ENCODE measurements at places on chromosomes 6 and 20.

GRCh38 chr20:43507150-43508080, at the start of gene L3MBTL1:
Gene L3MBTL1, plus strand, starts transcription at chr20:43507697. Its CDS starts 5,807 bp downstream, at chr20:43513504.
- DNase-seq, result no peak

DNA sequence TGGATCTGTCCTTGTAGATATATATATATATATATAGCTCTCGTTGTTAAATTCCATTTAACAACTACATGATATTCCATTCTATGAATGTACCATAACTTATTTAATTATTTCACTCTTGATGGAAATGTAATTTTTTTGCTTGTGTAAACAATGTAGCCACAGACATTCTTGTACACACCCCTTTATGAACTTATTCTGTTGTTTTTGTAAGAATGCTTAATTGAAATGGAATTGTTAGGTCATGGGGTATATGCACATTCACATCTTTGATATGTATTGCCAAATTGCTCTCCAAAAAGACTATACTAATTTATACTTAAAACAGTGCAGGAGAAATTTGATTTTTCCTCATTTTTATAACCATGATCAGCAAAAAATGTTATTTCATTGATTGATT, 67.2 kb downstream of the MAP3K4 start:
- DNase-seq, result no peak

DNA sequence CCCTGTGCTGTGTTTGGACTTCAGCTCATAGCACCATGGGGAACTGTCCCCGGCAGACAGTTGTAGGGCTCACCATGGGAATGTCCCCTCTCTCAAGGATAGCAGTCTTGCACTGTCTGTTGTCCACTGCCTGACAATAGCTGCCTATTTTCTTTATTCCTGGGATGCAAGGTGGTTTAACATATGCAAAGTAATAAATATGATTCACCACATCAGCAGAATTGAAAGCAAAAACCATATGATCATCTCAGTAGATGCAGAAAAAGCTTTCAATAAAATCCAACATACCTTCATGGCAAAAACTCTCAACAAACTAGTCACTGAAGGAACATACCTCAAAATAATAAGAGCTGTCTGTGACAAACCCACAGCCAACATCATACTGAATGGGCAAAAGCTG, 13.5 kb upstream of the LRP11 start:
- DNase-seq, result no peak

- no peak for DNase-seq
Observed at GRCh38 chr6:20929283-20929682, 395.0 kb downstream of the CDKAL1 start.

- no peak for DNase-seq
Observed at GRCh38 chr20:35912881-35913280, 41.4 kb downstream of the SCAND1 start.

DNA sequence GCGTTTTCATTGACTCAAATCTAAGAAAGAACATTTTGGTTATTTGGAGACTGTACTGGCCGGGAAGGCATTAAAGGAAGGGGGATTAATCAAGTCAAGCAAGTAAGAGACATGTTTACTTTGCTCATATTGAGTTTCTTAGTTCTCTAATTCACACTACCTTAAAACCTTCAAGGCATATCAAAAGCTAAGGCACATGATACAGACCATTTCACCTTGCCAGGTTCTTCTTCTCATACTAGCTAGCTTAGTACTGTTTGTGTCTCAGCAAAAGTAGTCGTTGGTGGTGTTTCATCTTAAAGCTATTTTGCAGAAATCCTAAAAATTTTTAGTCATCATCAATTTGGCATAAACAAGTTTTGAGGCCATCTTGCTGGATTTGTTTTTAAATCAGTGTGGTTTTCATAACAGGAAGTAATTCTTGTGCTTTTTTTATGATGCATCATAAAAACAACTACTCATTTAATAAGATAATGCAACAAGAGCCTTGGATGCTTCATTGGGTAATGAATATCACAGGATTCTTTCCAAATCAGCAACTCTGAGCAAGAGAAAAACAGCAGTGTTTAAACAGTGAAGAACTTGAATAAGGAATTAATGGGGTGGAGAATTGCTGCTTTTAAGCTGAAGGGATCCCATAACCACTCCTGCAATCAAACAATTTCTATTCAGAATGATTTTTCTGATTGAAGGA, 425.3 kb downstream of the EPM2A start:
- DNase-seq, result peak; percentile 3

GRCh38 chr6:108736832-108737231, 111.4 kb upstream of the ARMC2 start:
- peak; percentile 74 for DNase-seq

DNA sequence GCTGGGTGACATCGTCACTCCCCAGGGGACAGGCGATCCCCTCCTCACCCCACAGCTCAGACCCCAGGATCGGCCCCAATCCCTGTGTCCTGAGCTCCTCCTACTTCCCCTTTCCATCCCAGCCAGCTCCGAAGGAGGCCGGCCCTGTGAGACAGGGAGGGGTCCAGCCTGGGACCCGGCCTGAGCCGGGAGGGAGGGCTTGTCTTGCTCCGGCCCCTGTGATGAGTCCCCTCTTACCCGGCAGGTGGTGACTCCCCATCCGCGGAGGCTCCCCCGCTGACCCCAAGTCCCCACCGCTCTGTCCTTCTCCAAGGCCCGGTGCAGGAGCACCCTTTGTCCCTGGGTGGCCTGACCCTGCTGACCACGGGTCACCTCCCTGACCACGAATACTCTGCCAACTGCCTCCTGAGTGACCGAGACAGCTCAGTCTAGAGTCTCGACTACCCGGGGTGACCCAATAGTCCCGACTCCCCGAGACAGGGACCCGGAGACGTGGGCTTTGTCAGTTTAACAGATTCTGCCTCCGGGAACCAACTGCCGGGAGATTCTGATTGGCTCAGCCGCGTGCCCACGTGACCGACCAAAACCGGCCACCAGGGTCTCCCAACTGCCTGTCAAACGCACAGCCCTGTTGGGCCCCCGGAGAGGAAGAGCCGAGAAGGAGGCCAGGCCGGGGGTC, 187.4 kb upstream of the PROKR2 start:
- peak; percentile 10 for DNase-seq

DNA sequence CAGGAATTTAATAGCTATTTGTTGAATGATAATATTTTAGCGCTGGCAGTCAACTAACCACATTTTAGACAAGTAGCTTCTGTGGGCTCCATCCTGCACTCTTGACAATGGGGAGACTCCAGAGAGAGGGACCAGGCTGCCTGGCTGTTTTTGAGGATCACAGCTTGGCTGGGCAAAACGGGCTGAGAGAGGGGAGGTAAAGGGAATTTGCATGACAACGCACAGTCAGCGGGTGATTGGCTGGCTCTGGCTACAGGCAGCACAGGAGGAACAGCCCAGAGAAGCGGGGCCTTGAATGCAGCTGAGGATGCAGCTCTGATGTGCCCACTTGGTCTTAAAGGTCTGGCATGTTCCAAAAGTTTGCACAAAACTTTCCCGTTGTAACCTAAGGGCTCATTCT, 41.2 kb downstream of the LRFN2 start:
- no peak for DNase-seq

GRCh38 chr6:106103728-106104109, 17.6 kb downstream of the PRDM1 start:
- no peak for DNase-seq

All from fibroblast of skin of left quadriceps (primary cell).